ENCODE measurements at places on chromosomes 6 and 20.

DNA sequence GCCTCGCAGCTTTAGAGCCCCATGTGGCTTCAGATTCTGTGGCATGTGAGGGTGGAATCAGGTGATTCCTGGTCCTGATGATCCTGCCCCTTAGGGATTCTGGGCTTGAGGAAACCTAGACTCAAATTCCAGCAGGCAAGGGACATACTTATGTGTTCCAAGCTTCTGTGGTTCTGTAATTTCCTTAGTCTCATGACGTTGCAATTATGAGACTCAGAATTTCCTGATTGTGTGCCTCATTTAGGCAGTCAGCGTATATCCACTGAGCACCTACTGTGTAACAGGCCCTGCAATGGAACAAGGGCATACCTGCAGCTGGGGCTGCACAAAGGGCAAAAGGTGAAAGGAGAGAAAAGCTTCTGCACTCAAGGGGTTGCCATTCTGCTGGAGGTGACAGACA lies 11.6 kb upstream of the BPIFB4 start:
- no peak for DNase-seq

DNA sequence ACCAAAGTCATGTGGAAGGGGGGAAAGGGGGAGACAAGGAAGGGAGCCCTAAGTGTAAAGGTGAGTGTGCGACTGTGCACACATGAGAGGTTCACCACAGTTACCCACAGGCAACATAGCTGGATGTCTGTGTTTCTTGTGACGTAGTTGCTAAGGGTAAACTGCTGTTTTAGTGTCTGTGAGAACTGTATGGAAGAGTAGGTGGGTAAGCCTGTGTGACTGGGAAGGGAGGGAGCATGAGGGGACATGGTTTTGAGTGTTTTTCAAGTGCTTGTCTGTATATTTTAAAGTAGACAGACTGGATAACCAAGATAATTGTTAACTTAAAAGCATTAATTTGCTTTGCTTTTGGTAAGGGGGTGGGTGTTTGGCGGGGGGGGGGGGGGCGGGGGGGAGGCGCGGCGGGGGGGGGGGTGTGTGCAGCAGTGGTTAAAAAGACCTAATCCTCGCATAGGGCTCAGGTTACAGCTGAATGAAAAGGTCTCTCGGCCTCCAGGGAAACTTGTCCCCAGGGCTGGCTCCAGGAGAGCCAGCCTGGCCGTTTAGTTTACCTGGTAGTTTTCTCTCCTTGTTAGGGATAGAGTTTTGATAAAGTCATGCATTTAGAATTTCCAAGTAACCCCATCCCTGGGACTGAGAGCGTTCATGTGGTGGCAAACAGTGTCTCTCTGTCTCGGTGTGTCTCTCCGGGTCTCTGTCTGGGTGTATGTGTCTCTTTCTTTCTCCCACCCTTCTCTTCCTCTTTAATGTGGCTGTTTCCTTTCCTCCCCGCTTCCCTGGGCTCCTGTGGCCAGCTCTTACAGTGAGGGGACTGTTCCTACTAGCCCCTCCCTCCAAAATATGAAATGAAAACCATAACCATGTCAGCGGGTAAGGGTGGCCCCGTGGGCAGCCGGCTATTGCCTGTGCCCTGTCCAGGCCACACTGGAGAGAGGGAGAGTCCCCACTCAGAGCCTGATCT lies 3.4 kb downstream of the SCUBE3 start:
- no peak for DNase-seq

- no peak for DNase-seq
Observed at GRCh38 chr6:11121851-11122250, 10.3 kb upstream of the ERVFRD-1 start.

DNA sequence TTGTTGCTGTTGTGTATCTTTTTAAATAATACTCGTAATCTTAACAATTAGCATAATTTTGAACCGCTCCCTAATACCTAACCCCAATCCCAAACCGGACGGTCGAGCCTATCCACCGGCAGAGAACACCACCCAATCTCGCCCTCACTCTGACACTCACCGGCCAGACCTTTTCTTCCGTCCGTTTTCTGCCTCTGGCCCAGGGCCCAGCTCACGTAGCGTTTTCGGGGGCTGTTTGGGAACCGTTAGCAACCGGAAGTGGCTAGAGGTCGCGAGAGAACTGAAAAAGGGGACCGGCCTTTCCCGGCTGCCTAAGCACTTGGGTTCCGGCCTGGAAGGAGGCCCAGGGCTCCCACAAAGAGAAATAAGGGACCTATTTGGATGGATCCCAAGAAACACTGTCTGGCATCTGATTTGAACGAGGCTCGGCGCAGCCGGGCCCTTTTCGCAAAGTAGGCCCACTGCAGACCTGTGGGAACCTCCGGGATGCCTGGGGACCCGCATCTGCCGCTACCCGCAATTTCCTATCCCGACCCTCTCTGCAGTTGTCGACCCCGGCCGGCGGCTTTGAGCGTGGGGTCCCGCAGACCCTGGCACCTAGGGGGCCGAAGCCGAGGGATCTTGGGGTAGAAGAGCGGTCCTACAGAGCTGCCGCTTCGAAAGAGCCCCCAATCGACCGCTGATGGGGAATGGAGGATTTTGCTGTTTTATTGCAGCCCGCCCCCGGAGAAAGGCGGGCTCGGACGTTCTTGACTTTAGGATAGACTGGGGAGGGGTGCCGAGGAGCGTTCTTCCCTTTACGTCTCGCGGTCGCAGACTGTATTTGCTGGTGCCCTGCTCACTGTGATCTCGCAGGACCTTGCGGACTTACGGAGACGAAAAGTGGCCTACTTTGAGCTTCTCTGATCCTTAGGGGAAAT lies 4.8 kb upstream of the ZKSCAN8 start:
- DNase-seq, result peak; percentile 98

GRCh38 chr6:166754218-166755030 lies 127.4 kb upstream of the RPS6KA2 start:
- DNase-seq, result no peak

DNA sequence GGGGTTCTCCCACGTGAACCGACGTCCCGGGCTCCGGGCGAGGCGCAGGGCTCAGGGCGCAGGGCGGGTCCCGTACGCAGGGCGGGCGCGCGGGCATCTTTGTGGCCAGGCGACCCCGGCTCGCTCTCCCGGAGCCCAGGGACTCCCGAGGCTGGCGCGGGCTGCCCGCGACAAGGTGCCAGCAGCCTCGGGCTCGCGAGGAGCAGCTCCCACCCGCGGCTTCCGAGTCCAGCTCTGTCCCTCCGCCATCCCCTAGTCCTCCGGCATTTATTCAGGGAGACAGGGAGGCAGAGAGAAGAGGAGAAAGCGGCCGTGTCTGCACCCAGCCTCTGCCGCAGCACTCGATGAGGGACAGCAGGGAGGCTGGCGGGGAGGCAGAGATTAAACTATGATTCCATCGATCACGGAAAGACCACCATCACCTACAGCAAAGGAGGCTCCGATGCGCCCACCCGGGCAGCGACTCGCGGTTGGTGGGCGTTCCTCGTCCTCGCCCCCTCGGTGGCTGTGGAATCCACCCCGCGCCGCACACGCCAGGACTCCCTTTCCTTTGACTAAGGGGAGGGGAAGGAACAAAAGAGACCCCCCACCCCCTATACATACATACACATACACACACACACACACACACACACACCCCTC lies 1.1 kb downstream of the RGS17 start:
- DNase-seq, result no peak

- no peak for DNase-seq
Observed at GRCh38 chr6:39961178-39961577, 26.9 kb upstream of the MOCS1 start.

DNA sequence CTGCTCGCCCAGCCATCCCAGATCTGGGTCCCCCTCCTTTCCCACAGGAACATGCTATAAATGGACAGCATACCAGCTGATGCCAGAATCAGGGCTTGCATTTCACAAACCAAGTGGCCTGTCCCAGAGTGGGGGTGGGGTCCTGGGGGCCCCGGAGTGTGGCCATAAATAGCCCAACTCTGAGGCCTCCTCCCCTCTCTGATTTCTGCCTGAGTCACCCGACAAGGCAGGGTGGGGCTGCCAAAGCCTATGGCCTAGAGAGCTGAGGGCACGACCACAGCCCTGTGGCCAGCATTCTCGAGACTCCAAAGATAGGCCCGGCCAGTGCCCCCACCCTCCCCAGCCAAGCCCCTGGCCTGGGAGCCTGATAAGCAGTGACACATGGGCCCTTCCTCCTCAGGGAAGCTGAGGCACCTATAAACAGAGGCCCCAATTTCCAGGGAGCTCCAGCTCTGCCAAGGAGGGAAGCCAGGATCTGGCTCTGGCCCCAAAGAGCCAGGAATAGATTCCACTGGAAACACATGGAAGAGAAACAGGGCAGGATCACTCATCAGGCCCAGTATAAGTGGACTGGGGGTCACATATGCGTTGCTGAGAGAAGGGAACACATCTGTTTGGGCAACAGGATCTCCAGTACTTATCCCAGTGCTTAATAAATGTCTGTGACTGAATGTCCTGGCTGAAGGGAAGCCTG lies 20.3 kb downstream of the SNTA1 start:
- no peak for DNase-seq

GRCh38 chr6:85405853-85406198 lies 44.1 kb upstream of the NT5E start:
- no peak for DNase-seq

DNA sequence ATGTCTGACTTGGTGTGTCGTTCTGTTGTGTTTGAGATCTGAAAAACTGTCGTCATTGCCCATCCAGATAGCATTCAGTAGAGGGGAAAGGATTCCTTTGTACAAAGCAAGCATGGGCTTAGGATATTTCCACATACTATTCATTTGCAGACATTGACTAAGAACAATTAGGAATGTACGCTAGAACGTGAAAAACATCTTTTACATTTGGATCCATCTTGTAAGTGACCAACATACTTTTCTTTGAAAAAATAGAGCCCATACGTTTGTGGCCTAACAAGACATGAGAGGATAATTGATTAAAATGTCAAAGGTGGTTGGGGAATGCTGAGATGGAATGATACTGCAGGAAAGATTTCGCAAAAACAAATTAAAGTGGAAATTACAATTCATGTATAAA lies 225.8 kb upstream of the QKI start:
- DNase-seq, result peak; percentile 8

- peak; percentile 39 for DNase-seq
Observed at GRCh38 chr6:54493138-54493537, 184.9 kb downstream of the TINAG start.

Measured in RKO (cell line).